ENCODE measurements at places on chromosomes 5 and 9. TPM values are rescaled to one million over a fixed set of nuclear protein-coding genes. Genes with fewer than 3 reads are reported as not detected.

DNA sequence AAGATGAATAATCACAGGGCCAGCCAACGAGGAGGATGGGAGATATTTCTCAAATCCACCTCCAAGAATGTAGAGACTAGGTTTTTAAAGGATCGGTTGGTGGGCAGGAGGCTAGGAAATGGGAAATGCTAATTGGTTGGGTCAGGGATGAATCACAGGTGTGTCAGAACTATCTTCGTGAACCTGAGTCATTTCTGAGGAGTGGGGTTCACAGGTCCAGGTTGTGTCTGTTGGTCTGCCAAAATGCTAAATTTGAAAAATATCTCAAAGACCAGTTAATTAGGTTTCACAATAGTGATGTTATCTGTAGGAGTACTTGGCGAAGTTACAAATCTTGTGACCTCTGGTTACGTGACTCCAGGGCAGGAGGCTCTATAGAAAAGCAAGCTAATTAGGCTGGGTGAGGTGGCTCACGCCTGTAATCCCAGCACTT is 2.6 kb upstream of the PLAA start:
- DNase-seq: no peak

- DNase-seq: no peak
These were observed 670 bp upstream of the PURA start for GRCh38 chr5:140113180-140113698.

The ACOT12 gene
- not detected for total RNA-seq

DNA sequence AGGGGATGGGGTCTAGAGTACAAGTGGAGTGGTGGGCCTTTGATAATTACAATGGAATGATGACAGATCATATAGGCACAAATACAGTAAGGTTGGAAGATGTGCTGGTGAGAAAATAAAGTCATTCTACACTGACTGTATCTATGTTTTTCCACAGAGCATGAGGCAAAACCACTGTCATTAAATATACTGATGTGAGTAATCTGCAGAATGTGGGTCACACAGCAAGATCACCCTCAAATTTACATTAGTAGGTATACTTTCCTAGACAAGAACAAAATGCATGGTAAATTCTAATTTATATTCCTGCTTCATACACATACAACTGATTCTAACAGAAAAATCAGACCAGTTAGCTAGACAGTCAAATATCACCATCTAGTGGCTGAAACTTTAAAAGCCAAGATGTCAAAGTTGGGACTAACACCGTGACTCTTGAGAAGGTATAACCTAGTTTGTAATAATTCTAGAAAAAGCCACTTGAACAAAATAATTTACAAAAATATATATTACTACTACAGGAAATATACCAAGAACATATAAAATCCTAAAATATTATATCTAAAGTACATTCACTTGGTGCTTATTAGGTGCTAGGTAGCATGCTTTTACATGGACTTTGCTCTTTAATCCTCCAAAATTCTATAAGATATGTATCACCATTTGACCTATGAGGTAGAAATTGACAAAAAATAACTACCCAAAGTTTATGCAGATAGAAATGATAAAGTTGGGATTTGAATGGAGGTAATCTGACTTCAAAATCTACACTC is 19.5 kb downstream of the TTC33 start:
- peak; percentile 26 for DNase-seq

The SLC34A3 gene
- total RNA-seq: 0.07 TPM

DNA sequence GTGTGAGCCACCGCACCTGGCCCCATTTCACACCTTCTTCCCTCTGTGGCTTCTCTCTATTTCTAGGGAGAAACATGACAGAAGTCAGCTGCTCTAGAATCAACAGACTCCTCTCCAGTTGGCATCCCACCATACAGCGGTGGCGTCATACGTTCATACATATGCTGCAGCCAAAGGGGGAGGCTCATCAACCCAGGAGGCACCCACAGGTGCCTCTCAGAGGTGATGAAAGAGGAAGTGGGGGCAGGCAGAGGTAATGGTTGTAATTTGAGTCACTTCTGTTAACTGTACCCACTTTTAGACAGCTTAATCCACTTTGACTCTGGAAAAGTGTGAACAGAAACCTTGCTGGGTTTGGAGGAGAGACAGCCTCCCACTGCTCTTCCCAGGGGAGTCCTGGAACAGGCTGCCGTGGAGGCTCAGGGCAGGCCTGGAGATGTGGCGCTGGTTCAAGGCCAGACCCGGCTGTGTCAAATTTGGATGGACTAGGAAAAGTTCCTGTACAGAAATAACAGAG is 47.3 kb upstream of the SUB1 start:
- no peak for DNase-seq

The RABGAP1 gene
- total RNA-seq: 10.6 TPM

DNA sequence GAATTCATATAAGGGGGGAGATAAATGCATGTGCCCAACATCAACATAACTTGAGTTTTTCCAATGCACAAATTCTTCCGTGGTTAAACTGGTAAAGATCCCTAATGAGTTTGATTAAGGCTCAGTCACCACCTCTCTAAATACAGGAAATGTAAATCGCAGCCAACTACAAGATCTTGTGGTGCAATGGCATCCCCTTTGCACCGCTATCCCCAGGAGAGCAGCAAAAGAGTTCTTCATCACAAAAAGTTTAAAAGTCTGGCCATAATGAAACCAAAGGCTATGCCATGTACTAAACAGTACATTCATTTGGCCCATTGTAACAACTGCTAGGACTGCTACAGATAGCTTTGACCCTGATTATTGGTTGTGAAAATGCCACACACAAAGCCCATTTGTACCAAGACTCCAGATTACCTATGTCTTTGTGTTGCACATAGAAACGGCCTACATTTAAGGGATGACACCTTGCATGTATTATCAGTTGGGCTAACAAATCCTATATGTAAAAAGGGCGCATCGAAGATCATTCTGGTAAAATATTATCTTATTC is 44.5 kb downstream of the ZNF608 start:
- DNase-seq: no peak

DNA sequence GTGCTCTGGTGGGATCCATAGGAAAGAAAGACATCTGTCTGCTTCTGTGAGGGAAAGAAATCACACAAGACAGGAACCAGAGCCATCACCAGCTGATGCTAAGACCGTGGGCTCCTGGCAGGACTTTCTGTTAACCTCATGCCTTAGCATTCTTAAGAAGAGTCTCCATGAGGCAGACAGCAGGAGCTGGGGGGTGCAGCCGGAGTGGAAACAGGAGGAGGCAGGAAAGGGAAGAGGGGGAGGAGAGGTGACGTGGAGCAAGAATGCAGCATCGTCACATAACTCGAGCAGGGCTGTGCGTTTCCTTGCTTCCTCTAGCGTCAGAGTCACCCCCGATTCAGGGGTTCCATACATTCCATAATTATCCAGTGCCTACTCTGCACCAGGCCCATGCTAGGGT is 53.6 kb downstream of the ERGIC1 start:
- DNase-seq: no peak

DNA sequence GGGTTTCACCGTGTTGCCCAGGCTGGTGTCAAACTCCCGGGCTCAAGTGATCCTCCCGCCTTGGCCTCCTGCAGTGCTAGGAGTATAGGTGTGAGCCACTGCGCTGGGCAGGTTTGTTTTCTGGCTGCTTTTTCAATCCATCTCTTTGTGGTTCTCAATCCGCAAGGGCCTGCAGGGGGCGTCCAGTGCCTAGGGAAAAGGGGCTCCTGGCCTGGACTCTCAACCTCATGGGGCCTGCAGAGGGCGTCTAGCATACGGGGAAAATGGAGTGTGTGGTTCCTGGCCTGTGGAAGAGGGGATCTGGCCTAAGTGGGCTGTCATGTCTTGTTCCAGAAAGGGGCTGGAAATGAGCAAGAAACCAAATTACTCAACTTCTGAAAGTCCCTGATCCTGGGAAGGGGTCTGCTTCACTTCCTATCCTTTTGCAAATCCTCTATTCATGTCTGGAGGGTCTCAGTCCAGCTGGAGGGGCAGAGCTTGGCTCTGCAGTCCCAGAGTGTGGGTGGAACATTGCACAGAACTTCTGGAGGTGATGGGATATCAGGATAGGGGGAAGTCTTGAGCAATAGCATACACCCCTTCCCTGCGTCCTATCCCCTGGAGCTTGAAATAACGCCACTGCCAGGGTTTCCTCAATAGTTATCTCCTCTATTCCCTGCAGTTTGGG is 12.7 kb upstream of the CCL27 start:
- no peak for DNase-seq

DNA sequence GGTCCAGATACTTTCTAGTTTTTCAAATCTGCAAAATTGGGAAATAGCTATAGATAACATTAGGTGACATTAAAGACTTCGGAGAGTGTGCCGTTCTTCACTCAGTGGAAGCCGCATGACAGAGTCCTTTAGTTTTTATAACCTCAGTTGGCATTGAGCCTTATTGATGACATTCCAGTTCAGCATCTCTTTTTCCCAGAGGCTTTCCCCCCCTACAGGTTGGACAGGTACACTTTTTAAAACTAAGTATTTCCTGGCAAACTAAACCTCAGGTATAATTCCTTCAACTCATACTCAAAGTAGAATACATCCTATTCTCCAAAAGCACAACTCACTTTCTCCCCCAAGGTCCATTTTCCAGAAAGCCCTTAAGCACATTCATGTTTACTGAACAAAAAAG is 58.7 kb downstream of the SLC46A2 start:
- no peak for DNase-seq

- peak; percentile 94 for DNase-seq
These were observed 22.3 kb downstream of the CAAP1 start for GRCh38 chr9:26870292-26870691.

The PLCXD3 gene
- total RNA-seq: 0.46 TPM

DNA sequence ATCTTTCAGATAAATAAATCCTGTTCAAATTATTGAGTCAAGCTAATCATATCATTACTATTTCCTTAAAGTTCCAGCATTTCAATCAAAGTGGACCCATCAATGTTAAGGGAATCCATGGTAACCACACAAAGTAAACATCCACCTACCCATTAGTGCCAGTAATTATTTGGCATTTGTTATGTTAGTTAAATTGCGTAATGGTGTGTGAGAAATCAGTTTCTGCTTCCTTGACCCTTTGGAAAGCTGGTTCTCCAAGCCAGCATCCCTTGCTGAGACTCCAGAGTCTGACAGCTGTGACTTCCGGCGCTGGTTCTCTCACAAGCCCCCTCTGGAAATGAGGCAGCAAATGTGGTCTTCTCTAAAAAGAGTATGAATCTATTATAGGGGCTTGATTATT is 308.6 kb upstream of the EFNA5 start:
- peak; percentile 25 for DNase-seq

- DNase-seq: no peak
These were observed 99.7 kb downstream of the PLCXD3 start for GRCh38 chr5:41410737-41411136.

DNA sequence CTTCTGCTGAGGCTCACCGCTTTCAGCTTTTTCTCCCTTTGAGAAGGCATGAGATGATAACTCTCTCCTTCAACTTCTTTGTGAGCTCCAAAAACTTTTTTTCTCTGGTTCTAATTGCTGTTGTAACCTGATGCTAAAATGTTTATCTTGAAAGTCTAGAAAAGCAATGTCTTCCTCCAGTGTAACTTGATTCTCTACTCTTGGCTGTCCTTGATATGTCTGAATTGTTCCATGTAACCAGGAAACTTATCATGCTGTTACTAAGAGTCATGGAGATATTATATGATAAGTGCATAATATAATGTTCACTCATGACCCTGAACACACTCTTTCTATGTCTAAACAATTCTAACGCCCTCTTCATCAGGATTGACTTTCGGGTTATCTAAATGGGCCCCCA is 128.0 kb upstream of the ABCA1 start:
- DNase-seq: no peak

The COL23A1 gene
- not detected for total RNA-seq

DNA sequence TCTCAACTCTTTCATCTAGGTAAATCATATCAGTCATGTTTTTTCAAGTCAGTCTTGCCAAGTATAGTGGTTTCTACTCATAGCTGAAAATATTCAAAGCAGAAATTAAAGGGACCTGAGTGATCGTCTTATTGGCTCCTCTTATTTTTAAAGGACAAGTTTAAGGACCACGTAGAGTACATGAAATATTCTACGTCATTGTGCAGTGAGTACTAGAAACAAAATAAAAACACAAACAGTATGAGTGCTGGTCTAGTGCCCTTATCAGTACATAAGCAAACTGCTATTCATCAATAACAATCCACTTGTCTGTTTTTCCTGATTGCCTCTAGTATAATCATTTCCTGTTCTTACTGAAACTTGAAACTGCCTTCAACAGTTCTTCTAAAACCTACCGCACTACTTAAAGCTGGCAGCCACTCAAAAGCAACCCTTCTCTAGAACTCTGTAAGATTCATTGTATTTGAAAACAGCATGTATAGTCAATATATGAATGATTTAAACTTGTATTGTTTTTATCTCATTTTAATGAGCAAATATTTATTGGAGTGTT is 853.7 kb downstream of the TAF11L14 start:
- DNase-seq: no peak

- DNase-seq: no peak
These were observed 527.7 kb upstream of the WWC1 start for GRCh38 chr5:167763772-167764171.

DNA sequence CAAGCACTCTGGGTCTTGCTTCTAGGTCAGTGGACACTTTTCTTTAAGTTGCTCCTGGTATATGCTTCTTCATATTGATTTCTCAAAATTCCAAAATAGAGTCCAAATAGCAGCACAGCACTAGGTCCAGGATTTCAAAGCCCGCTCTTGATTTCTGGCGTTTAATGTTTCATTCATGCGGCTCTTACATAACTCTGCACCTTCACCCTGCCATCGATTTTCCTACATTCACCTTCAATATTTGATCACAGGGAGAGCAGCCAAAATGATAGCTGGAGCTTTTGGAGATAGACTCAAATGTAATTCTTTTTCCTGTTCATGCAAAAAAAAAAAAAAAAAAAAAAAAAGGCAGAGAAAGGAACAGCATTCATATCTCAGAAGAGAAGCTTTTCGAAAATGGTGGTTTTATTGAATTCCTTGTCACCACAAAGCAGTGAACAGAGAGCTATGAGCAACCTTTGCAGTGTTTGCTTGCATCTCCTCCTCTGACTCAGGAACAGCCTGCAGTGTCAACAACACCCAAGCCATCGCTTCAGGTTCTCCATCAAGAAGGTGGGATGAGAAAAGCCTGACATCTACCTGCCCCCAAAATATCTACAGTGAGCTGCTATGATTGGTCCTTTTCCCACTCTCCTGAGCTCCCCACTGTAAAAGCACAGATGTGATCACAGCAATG is 97.8 kb downstream of the MED10 start:
- DNase-seq: no peak

GRCh38 chr9:34686732-34687131 is 4.3 kb downstream of the CCL19 start:
- no peak for DNase-seq

- DNase-seq: no peak
These were observed 313.2 kb downstream of the SLIT3 start for GRCh38 chr5:168987543-168988300.

DNA sequence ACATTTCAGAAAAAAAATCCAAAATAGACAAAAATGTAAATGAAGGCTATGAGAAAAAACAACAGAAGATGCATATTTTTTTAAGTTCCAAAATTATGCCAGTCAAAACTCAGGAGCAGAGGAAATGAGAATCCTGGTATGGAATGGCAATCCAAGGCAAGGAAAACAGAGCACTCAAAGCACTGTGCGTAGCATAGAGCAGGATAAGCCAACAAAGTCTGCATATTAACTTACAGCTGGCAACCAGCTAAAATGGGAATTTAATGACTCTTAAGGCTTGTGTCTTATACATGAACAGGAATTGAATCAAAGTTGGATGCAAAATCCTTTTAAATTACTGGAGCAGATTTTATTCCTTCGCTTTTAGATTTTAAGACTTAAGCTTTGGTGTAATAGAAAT is 203.5 kb upstream of the DAPK1 start:
- DNase-seq: no peak

Measured in epithelial cell of proximal tubule (primary cell).